ENCODE measurements at places on chromosomes 1 and 21.

GRCh38 chr1:14924455-14925331 lies 228.9 kb upstream of the TMEM51 start:
- DNase-seq, result no peak

- DNase-seq, result no peak
Measured at GRCh38 chr1:196464480-196464941, 143.7 kb downstream of the KCNT2 start.

- no peak for DNase-seq
Measured at GRCh38 chr1:180898441-180899219, 14.1 kb upstream of the KIAA1614 start.

DNA sequence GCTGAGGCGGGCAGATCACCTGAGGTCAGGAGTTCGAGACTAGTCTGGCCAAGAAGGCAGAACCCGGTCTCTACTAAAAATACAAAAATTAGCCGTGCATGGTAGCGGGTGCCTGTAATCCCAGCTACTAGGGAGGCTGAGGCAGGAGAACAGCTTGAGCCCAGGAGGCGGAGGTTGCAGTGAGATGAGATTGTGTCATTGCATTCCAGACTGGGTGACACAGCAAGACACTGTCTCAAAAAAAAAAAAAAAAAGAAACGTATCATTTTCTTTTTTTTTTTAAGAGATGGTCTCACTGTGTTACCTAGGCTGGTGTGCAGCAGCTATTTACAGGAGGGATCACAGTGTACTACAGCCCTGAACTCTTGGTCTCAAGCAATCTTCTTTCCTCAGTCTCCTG lies 47.3 kb downstream of the ITGB3BP start:
- DNase-seq, result no peak

GRCh38 chr1:173527151-173527826 lies 50.2 kb downstream of the PRDX6 start:
- DNase-seq, result no peak

DNA sequence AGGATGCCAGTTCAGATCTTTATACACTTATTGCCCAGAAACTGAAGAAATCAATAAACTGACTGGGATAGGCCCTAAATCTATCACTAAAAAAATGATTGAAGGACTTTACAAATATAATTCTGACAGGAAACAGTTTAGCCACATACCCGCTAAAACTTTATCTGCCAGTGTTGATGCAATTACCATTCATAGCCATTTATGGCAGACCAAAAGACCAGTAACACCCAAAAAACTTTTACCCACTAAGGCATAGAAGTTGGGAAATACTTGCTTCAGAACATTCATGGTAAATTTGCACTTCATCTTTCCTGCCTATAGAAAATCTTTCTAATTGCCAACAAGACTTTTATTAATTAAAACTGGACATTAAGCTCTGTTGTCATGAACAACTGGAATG lies 15.0 kb upstream of the GPR25 start:
- DNase-seq, result no peak

DNA sequence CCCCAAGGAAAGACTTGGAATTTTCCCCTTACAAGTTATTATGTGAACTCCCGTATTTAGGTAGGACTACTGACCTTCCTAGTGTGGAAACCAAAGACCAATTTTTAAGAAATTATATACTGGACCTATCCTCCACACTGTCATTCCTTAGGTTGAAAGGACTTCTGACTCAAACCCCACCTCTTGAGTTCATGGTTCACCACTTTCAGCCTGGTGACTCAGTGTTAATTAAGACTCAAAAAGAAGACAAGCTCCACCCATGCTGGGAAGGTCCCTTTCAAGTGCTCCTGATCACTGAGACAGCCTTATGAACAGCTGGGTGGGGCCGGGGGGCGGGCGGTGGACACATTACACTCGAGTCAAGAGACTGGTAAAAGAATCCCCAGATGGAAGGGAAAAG lies 113.2 kb downstream of the LRRC53 start:
- DNase-seq, result no peak

DNA sequence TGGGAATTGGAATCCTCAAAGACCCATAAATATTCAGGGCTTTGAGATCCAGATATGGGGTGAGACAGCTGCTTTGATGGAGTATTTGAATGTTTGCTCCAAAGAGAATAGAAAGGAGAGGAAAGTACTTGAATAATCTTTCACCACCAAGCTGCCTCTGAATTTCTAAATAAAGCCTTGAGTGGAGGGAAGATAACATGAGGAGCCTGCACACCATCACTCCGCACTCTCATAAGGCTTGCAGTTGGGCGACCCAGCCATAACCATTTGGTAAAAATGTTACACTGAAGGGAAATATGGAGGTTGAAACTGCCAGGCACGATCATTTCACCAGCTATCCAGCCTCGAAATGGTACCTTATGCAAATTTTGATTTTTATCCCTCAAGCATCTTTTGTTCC lies 38.4 kb downstream of the VCAM1 start:
- no peak for DNase-seq

- no peak for DNase-seq
Measured at GRCh38 chr1:199616947-199617346, 410.6 kb upstream of the NR5A2 start.

- no peak for DNase-seq
Measured at GRCh38 chr1:160539990-160540858, 17.2 kb upstream of the SLAMF6 start.

- no peak for DNase-seq
Measured at GRCh38 chr1:235470741-235471439, 33.4 kb downstream of the B3GALNT2 start.
